Fibroblast of skin of left quadriceps (primary cell): ENCODE measurements at places on chromosomes 7 and 10.

- no peak for DNase-seq
These were observed 80.1 kb upstream of the PRSS1 start for GRCh38 chr7:142669074-142669654.

GRCh38 chr7:46949270-46949931, 632.5 kb downstream of the TNS3 start:
- DNase-seq = no peak

GRCh38 chr7:131586259-131586658, 29.8 kb upstream of the PODXL start:
- no peak for DNase-seq

DNA sequence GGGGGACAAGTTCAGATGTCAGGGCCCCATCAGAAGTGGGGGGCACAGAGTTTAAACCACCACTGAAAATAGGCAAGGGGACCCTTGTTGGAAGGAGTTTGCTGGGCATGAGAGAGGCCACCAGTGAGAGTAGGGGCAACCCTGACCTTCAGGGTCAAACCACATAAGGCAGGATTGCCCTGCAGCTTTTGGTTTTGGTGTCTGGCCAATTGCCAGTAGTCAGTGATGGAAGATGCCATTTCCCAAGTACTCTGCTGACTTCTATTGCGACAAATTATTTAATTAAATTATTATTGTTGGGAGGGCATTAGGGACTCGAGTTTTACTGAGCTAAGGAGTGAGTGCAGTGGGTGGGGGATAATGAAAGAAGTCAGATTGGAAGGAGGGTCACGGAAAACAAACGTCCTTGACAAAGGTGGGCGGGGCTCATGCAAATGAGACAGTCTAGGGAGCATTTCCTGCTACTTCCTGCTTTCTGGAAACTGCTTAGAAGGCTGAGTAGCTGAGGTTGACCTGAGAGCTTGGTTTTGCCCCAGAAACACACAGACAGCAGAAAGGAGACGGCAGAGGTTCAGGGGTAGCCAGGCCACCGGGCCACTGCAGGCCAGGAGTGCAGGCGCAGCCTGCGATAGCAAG, 74.2 kb upstream of the ANLN start:
- DNase-seq = no peak

DNA sequence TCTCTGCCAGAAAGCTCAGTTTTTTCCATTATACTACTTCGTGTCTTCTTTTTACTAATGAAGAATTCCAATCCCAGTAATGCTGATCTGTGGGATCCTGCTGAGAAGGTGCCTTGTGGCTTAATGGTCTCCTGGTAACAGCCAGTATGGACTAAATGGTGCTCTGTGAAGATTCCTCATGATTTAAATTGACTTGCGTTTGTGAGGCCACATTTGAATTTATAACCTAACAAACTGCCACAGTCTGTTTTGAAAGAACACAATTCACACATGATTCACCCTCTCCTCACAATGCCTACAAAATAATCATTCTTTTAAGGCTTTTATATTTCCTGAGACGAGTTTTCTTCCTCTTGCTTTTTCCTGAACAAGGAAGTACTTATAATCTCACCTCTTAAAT, 140.0 kb downstream of the MBL2 start:
- DNase-seq = no peak

DNA sequence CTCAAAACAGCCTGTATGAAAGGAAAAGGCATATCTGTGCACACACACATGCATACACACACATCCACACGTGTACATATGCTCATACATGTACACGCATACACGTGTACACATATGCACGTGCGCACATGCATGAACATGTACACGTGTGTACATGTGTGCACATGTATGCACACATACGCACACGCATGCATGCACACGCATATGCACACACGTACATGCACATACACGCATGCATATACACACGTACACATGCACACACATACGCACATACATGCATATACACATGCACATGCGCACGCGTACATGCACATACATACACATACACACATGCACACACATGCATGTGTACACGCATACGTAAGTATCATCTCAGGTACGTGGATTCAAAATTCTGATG, 19.4 kb downstream of the DIP2C start:
- DNase-seq = no peak

- no peak for DNase-seq
These were observed 138.9 kb upstream of the LYZL1 start for GRCh38 chr10:29150010-29150409.

- no peak for DNase-seq
These were observed 554.7 kb downstream of the SORCS3 start for GRCh38 chr10:105195831-105196230.

GRCh38 chr10:27529010-27529783, 25.1 kb downstream of the RAB18 start:
- DNase-seq = no peak

DNA sequence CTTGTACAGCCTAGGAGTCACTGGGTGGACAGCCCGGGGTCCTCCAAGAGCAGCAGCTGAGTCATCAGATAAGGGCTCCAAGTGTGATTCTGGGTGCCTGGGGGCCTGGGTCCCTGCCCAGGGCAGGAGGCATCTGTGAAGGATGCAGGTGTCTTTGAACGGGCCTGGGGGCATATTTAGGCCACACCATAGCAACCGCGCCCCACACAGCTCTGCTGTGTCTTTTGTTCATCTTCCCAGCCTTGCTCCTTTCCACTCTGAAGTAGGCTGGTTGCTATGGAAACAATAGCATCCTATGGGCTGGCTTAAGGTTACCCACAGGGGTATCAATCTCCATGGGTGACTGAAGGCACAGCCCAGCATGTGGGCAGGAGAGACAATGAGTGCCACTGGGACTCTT, 324.7 kb downstream of the TCERG1L start:
- no peak for DNase-seq

DNA sequence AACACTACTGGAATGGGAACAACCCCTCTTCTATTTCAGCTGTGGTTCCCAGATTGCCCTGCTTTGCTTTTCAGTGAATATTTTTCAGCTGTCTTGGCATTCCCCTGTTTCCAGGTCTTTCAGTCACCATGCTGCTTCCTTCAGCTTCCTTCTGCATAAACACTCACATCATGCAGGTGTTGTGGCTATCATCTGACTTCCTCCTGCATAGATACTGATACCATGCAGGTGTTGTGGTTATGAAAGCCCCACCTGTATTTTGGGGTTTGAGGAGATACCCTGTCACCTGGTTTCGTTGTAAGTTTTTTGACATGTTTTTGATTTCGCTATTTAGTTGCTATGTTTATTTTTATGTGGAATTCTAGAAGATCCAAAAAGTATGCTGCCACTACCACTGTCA, 71.5 kb downstream of the SLC35B4 start:
- no peak for DNase-seq

DNA sequence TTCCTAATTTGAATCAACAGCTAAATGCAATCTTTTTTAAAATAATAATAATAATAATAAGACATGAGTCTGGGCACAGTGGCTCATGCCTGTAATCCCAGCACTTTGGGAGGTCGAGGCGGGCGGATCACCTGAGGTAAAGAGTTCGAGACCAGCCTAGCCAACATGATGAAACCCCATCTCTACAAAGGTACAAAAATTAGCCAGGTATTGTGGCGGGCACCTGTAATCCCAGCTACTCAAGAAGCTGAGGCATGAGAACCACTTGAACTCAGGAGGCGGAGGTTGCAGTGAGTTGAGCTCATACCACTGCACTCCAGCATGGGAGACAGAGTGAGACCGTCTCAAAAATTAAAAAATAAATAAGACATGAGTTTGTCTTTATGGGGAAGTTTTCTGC, 3.9 kb downstream of the DIP2C start:
- DNase-seq = no peak

DNA sequence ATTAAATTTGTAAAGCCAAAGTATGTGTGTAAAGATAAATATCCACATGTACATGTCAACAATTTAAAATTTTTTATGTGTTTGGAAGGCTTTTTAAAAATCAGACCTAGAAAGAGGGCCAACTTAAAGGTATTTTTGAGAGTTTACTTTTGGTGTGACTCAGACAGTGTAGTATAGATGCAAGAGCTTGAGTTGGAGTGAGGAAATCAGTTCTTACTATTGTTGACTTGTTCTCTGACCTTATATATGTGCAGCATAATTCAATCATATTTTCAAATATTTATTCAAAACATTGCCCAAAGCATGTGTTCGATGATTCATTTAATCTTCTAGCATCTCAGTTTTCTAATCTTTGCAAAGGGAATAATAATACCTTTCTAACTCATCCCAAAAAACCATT, 243.7 kb upstream of the PRKCQ start:
- no peak for DNase-seq

- no peak for DNase-seq
These were observed 227.4 kb downstream of the GRID1 start for GRCh38 chr10:86139066-86139657.
